ENCODE measurements at places on chromosomes 4 and X. TPM values are rescaled to one million over a fixed set of nuclear protein-coding genes. Genes with fewer than 3 reads are reported as not detected.

LARP7 gene
- 21.9 TPM for total RNA-seq

PLP1 gene
- 10.1 TPM for total RNA-seq

MAGEA2 gene
- not detected for total RNA-seq

NHS gene
- total RNA-seq = 5.7 TPM

All from temporal lobe (tissue), 4 donors.